Stimulated activated naive CD8-positive, alpha-beta T cell treated with anti-CD3 and anti-CD28 coated beads, Interleukin-15, Interleukin-2, amounts not matched to agents 100 U/mL and 50 U/mL, for 24 hours (primary cell): ENCODE measurements at places on chromosomes 1 and 21.

GRCh38 chr1:221040101-221040500 lies 160.9 kb downstream of the HLX start:
- DNase-seq: no peak

- DNase-seq: no peak
Observed at GRCh38 chr21:34126691-34127090, 53.3 kb downstream of the MRPS6 start.

GRCh38 chr1:83676106-83676505 lies 322.8 kb downstream of the TTLL7 start:
- no peak for DNase-seq

GRCh38 chr21:34916446-34916845 lies 132.7 kb downstream of the RUNX1 start:
- no peak for DNase-seq

GRCh38 chr1:181659321-181659957 lies 176.1 kb downstream of the CACNA1E start:
- DNase-seq: no peak

DNA sequence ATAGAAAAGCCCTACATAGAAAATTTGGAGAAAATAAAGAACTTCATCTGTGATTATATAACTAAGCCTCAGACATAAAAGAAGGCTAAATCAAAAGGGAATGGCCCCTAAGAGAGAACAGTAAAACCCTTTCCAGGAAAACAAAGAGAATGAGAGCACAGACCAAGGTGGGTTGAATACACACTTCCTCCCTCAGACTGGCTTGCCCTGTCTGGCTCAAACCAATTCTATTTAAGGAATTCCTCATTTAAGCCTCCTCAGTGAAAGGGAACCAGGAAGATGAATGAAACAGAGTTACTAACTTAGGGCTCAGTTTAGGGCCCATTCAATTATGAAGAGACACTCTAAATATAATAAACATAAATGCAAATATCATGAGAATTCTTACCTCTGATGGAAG lies 10.6 kb upstream of the SYT14 start:
- DNase-seq: no peak

DNA sequence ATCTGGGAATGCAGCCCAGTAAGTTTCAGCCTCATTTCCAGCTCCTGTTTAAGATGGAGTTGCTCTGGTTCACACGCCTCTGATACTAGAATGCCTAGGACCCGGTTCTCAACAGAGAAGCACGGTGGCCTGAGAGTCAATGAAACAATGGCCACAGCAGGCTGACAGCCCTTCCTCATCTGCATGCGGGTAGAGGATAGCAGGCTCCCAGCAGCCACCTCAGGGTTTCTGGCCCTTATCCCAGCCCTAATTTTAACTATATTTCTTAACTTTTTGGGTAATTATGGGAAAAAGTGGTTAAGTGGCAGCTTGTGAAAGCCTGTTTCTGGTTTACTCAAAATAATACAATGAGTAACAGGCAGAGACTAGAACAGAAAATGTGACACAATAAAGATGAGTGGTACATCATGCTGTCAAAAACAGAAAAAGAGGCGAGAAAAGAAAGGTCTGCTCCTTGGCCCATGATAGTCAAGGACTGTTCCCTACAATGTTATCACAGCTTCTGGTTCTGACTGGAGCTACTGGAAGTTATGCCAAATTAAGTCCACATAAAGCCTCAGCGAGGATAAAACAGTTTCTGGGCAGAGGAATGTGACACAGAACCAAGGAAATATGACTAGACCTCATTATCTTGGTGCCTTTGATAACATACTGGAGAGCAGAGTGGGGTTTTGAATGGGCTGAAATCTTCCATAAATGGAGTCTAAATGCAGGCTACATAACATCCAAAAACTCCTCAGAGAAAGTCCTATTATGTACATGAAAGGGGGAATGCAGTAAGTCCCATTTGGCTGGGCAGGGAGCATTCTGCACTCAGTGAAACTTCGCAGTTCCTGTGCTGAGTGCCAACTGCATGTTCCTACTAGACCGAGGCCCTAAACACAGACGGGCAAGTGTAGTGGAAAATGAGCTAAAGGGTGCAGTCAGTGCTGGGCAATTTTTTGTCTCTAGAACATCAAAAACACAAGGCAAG lies 92.1 kb downstream of the NIBAN1 start:
- DNase-seq: peak; percentile 46

GRCh38 chr1:65640046-65640445 lies 152.6 kb upstream of the PDE4B start:
- no peak for DNase-seq

DNA sequence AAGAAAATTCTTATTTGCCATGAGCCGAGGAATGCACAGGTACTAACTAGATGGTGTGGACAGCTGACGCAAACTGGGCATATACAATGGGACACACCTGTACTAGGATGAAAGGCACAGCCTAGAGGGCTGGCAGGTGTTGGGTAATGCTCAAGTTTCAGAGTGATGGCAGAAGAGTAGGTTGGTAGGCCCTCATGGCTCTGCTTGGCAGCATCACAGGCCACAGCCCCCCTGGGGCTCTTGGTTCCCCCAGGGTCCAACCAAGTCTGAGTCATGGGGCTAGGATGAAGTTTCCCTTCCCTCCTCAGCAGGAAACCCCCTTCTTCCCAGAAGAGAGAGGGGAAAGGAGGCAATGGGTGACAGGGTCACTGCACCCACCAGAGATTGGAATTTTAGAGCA lies 35.2 kb downstream of the SPEN start:
- DNase-seq: peak; percentile 29

DNA sequence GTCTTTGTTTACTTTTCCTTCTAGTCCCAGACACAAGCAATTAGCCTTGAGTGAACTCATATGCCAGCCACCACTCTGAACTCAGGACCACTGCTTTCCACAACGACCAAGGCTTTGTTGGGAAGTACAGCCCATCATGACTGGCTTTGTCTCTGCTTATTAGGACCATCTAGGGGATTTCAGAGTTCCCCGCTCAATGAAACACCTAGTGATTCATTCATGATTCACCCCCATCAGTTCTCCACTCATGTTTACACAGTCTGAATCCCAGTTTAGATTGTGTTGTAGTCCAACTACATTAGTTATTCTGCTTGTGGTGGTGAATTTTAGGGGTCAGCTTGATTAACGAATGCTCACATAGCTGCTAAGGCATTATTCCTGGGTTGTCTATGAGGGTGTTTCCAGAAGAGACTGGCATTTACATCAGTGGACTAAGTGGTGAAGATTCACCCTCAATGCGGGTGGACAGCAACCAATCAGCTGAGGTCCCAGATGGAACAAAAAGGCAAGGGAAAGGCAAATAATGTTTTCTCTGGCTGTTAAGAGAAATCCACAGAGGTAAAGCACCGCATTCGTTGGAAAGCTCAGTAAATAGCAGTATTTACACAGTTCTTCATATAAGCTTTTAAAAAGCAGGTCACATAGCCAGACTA lies 122.7 kb downstream of the RGS21 start:
- no peak for DNase-seq

- no peak for DNase-seq
Observed at GRCh38 chr1:7576946-7577657, 194.0 kb upstream of the VAMP3 start.

GRCh38 chr1:178739285-178740045 lies 14.4 kb downstream of the RALGPS2 start:
- no peak for DNase-seq

GRCh38 chr21:42608446-42608845 lies 45.0 kb upstream of the PDE9A start:
- DNase-seq: no peak

GRCh38 chr1:173409613-173410012 lies 67.5 kb upstream of the PRDX6 start:
- DNase-seq: no peak

DNA sequence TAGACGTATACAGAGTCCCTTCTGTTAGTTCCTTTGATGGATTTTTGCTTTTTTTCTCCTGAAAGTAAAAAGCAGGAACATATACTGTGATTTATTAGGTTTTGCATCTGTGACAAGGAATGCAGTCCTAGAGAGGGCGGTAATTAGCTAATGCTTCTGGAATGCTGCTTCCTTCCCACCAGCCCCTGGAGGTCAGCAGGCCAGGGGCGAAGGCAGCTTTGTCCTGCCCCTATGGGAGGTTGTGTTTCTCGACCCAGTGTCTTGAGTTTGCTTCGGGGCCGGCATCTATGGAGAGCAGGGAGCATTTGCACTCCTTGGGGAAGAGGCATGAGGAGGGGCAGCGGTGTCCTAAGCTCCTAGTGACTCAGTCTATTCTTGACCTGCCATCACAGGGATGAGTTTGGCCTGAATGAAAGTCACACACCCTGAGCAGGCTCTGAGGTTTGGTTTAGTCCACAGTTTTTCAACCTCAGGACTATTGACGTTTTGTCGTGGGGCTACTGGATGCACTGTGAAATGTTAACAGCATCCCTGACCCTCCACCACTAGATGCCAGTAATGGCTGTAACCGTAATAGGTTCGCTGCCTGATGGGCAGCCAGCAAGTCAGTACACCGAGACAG lies 85.0 kb upstream of the KCNJ15 start:
- DNase-seq: no peak

DNA sequence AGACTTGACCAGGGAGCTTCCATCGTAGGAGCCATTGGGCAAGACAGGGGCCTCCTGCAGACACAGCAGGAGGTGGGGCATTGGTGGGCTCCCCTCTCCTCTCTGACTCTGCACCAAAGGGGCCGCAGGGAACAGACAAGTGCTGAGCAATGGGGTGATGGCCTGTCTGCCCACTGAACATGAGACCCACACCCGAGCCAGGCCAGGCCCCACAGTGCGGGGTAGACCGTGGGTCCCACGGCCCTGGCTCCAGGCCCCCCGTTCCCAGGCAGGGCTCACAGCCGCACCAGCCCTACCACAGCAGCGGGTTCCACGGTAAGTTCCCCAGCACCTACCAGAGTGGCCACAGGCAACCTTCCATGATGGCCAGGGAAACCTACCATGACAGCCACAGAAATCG lies 45.9 kb downstream of the CHD5 start:
- DNase-seq: no peak

GRCh38 chr1:54567961-54568360 lies 19.9 kb downstream of the ACOT11 start:
- no peak for DNase-seq

DNA sequence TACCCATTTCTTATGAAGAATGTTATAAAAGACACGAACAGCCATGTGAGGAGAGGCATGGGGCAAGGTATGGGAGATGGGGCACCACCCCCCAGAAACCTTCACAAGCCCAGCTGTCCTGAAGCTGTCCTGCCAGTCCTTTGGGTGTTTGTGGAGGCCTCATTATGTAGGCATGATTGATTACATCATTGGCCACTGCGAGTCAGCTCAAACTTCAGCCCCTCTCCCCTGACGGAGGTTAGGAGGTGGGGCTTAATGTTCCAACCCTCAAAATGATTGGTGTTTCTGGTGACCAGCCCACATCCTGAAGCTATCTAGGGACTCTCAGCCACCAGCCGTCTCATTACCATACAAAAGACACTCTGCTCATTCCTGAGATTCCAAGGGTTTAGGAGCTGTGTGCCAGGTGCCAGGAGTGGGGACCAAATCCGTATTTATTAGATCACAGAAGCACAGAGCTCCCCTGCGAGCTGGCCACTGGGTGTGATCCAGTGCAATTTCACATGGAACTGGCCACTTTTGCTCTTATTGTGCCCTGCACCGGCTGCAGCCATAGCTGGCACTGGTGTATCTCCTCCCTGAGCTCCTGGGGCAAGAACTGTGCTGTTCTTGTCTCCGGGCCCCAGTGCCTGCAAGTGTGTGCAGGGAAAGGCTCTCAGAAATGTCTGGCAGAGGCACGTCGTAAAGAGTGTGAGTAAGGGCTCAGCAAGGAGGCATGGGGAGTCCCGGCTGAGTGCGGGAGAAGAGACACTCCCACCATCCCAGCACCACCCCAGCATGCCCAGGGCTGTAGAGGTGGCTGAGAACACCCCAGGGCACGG lies 10.5 kb downstream of the KIAA1614 start:
- no peak for DNase-seq

DNA sequence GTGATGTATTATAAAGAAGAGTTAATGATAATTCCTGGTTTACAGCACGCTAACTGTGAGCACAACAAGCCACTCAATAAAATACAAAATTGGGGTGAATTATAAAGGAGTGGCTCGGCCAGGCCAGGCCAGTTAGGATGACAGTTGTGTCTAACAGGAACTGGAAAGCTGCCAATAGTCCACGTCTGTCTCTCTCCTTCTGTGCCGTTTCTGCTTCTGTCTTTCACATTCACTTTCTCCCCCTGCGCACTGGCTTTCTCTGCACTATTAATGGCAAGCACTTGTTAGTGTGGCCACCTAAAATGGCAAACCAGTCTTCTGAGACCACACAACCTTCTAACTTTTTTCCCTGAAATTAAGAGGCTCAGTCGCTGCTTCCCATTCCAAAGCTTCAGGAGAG lies 394.3 kb downstream of the NTNG1 start:
- no peak for DNase-seq

DNA sequence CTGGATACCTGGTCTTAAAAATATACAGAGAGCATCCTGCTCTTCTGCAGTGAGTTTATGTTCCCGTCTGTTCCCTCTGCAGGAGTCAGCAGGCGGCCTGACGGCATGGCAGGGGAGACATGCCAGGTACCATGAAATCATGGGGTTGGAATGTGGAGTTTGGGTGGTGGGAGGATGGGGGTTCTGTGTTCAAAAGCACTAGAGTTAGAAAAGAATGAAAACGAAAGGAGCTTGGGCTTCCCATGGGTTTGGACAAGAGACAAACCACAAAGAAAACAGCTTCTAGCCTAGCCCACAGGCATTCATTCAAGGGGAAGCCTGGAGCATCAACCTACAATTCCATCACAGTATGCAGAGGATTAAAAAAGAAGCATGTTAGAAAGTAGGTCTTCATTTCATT lies 59.9 kb downstream of the WARS2 start:
- DNase-seq: no peak

- DNase-seq: no peak
Observed at GRCh38 chr1:74812180-74812541, 79.2 kb downstream of the TYW3 start.

DNA sequence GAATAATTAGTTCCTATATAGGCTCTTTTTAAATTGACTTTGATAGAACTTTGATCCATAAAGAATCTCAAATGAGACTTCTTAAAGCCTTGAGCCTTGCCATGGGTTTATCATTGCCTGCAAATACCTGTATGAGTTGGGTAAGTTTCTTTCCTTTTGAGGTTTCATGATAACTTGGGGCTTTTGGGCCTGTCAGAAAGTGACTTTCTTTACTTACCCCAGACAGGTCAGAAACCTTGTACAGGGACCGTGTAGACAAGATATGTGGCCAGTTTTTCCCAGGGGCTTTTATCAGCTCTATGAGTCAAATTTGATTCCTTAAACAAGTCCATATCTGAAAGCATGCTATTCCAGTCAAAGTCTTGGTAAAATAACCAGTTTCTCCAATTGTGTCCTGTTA lies 17.3 kb downstream of the KCTD3 start:
- no peak for DNase-seq

- DNase-seq: no peak
Observed at GRCh38 chr1:215052256-215053015, 30.1 kb upstream of the KCNK2 start.

- DNase-seq: peak; percentile 77
Observed at GRCh38 chr1:161013488-161014230, 7.3 kb downstream of the F11R start.

DNA sequence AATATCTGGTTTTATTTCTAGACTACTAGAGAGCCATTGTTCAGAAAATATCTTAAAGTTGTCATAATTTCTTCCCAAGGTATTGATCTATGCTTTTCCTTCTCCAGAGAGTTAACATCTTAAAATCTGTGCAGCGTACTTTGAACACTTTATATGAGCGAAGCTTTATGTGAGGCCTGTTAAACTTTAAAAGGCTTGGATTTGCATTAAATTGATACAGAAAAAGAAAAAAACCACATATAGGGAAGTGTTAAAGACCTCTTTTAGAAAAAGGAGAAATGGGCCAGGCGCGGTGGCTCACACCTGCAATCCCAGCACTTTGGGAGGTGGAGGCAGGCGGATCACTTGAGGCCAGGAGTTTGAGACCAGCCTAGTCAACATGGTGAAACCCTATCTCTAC lies 59.2 kb upstream of the MORC3 start:
- no peak for DNase-seq
